ENCODE measurements at places on chromosomes 3 and 15. TPM values are rescaled to one million over a fixed set of nuclear protein-coding genes. Genes with fewer than 3 reads are reported as not detected.

IGDCC3 gene
- total RNA-seq = not detected

SPTBN5 gene
- 0.20 TPM for total RNA-seq

RASGRF1 gene
- not detected for total RNA-seq

ZIC4 gene
- total RNA-seq = not detected

NAALADL2 gene
- total RNA-seq = 19.0 TPM

AADACL2 gene
- total RNA-seq = not detected

SLC51B gene
- not detected for total RNA-seq

WNT7A gene
- total RNA-seq = not detected

SI gene
- total RNA-seq = not detected

SENP2 gene
- 18.4 TPM for total RNA-seq

SMCO1 gene
- under 0.01 TPM for total RNA-seq

C15orf62 gene
- total RNA-seq = not detected

RGMA gene
- total RNA-seq = 2.9 TPM
